Left colon (tissue), 2 donors: ENCODE measurements at places on chromosomes 5 and 9. TPM values are rescaled to one million over a fixed set of nuclear protein-coding genes. Genes with fewer than 3 reads are reported as not detected.

SPATA31E1 gene
- not detected for total RNA-seq

C1QTNF2 gene
- total RNA-seq: 0.56 TPM

STPG3 gene
- not detected for total RNA-seq

IFNA2 gene
- total RNA-seq: not detected

NUDT12 gene
- total RNA-seq: 25.3 TPM

SPATA6L gene
- total RNA-seq: 6.3 TPM

GALT gene
- total RNA-seq: 50.5 TPM
